Stimulated activated CD8-positive, alpha-beta memory T cell treated with anti-CD3 and anti-CD28 coated beads, Interleukin-7, amount 100 ng/mL, for 4 hours (primary cell): ENCODE measurements at places on chromosomes 12 and 14.
A peak's percentile ranks its signal among the peaks of the same experiment; 100 is the strongest.

DNA sequence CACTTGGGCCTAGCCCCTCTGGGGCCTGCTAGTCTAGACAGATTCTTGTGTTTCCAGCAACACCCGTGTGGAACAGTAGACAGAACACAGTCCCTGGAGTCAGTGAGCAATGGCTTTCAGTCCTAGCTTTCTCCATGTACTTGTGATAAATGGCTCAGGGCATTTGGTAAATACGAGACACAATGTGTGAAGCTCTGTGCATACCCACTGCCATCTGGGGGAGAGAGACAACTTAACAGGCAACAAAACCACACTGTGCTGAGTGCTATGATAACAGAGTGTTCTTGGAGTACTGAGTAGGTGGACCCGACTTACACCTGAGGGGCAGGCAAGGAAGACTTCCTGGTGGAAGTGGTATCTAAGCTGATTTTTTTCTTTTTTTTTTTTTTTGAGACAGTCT is 86.3 kb upstream of the TBX3 start:
- no peak for DNase-seq

DNA sequence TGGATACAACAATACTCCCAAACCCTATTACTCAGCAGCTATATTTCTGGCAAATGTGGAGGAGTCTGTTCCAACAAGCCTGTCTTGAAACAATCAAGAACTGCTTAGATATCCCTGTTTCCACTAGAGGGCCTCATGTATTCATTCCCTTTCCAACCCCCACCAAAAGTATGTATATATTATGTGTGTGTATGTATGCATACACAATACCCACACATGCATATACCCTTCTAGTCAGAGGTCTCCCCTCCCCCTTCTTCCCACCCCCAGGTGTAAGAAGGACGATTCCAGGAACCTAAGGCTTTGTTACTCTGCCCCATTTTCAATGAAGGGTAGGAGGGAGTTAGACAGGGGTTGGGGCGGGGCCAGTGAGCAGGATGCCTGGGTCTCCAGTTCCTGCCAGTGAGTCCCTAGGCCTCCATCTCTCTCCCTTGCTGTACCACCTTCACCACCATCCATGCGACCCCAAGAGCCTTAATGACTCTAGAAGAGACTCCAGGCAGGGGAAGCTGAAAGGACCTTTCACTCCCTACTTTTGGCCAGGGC is at the start of gene DGKA:
TSS of gene DGKA (plus strand) at position 392 of the 546 bp plus-strand sequence. CDS start 5,342 bp downstream, outside the sequence.
- peak; percentile 77 for DNase-seq

GRCh38 chr14:96904201-96904600 is 107.0 kb downstream of the VRK1 start:
- DNase-seq, result no peak

DNA sequence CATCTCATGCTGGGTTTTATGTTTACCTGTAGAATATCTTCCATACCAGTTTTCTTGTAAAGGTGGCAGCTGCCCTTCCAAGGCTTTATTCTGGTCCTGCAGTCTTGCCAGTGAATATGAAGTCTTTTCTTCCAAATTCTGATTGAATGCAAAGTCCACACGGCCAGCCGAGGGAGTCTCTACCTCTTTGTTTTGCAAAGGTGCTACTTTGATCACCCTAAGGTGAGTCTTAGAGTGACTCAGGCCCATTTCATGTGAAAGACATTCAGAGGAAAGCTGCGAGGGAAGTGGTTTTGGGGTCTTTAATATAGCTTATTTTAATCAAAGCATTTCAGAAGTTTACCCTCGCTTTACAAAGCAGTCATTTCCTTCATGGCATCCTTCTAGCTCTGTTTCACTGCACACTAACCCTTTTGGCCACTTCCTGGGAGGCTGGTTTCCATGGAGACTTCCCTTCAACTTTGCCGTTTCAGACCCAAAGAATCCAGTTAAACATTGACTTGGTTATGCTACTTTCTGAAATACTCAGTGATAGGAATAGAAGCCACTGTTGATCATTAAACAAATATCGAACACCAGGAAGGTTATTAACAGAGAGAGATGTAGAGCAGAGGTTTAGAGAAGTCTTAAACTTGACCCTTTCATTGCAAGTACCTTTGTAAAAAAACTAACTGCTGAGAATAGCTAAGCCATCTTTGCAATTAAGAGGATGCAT is at the start of gene CCDC198:
TSS of gene CCDC198 (minus strand) at position 391 of the 715 bp plus-strand sequence. CDS start at position 249, 142 bp downstream.
- DNase-seq, result no peak

GRCh38 chr12:118053071-118053985 is 7.7 kb downstream of the WSB2 start:
- DNase-seq, result no peak

DNA sequence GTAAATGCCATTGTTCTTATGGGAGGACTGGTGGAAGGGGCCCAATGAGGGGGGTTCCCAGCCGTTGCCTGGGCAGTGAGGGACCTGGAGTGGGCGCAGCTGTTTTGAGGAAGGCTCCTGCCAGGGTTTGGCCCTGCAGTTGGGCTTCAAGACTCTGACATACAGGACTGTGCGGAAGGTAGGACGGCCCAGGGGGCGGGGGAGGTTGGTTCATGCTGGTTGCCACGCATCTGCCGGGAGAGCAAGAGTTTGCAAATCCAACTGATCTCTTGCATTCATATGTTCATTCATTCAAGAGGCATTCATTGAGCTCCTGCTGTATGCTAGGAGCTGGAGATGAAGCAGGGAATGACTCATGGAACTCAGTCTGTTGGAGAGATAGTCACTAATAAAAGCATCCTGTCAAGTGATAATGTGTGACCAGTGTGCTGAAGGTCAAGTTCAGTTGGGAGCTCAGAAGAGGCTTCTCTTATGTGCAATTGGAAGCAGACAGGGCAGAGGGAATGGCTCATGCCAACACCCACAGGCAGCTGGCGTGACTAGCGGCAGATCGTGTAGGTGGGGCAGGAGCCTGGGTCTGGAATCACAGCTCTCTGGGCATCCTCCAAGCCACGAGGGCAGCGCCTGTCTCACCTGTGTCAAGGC is 7.8 kb downstream of the SH2B3 start:
- no peak for DNase-seq

GRCh38 chr12:109881752-109882151 is 1.4 kb upstream of the GLTP start:
- no peak for DNase-seq

DNA sequence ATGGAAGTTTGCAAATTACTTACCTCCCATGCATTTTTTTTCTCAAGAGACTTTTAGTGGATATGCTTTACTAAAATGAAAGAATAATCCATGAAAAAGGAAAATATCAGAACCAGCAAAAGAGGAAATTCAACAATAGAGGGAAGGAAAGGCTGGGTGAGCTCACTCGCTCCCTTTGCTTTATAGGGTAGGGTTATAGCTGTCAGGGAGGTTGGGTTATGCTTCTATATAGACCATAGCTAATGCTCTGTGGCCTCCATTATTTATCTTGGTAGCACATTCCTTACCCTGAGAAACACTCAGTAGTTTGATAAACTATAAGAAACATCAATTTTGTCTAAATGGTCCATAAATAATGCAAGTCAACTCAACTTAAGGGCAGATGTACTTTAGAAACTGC is 215.9 kb upstream of the FAR2 start:
- DNase-seq, result no peak

- no peak for DNase-seq
Measured at GRCh38 chr12:128657378-128657777, 166.4 kb downstream of the SLC15A4 start.

GRCh38 chr12:31897781-31898503 is 61.3 kb upstream of the RESF1 start:
- DNase-seq, result no peak

DNA sequence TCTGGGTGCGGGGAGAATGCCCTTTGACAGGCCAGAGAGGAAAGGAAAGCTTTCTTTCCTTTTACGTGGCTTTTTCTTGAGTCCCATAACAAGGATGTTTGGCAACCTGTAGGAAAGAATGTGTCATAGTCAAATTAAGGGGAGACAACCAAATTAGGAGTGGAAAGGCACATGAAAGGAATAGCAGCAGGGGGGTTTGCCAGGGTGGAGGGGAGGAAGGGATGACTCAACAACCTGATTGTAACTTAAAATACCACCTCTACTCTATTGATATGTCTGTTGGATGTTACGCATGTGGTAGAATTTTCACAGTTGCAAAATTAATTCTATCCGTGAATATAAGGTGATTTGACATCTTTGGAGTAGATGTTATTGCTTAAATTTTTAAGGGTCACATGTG is 28.5 kb upstream of the MYBPC1 start:
- no peak for DNase-seq

- DNase-seq, result no peak
Measured at GRCh38 chr14:90715993-90716392, 100.2 kb downstream of the TTC7B start.

DNA sequence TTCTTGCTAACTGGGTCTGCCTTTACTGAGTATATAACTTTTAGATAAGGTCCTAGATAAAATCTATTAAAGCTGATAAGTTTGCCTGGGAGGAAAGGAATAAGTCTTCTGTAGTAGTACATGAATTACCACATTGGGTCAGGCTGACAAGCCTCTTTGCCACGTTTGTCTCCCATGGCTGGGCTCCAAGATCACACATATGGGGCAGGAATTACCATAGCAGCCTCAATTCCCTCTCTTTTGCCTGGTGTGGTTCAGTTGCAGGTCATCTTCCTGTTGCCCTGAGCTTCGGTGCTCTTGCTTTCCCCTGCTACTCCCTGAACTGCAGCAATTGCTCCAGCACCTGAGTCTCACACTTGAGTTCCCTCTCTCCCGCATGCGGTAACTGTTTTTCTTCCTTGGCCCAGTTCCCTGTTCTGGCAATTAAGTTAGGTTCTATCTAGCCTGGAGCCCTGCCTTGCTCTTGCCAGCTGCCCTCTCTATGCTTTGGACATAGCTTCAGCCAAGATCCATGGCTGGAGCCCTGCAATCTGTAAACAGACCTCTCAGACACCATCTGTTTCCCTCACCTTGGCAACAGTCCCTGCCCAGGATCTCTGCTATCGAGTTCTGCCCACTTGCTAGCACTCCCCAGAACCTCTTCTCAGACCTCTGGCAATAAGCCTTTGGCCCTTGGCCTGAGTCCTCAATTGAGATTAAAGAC is 5.8 kb upstream of the GLT8D2 start:
- no peak for DNase-seq

DNA sequence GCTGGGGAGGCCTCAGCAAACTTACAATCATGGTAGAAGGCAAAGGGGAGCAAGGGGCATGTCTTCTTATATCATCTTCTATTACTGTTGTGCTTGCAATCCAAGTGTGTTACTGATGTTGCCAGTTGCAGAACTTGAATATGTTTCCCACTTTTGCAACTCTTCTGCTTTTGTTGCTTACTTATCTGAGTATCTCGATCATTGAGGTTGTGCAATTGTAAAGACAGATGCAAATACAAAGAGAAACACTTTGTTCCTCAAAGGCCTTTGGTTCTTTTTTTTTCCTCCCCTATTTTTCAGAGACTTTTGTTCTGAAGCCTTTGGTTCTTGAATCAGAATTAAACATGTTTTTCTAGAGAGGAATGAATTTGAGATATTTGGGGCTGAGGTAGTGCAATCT is 3.7 kb upstream of the COX8C start:
- DNase-seq, result no peak

DNA sequence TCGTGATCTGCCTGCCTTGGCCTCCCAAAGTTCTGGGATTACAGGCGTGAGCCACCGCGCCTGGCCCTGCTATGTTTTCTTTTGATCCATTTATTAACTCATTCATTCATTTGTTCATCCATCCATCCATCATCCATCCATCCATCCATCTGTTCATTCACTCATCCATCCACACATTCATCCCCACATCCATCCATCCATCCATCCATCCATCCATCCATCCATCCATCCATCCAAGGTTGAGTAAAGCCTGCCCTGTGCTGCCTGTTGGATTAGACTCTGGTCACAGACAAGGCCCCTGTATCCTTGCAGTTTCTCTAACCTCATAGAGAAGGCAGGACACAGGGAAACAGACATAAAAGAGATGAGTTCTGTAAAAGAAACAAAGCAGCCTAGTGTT is 44.9 kb downstream of the DNAH10 start:
- no peak for DNase-seq

GRCh38 chr12:96397756-96398423 is 2.3 kb downstream of the CDK17 start:
- no peak for DNase-seq

GRCh38 chr14:94636744-94637412 is 24.7 kb downstream of the SERPINA3 start:
- no peak for DNase-seq

- DNase-seq, result no peak
Measured at GRCh38 chr12:103580026-103580425, 7.0 kb upstream of the STAB2 start.

GRCh38 chr14:21825149-21825743 is 151.6 kb upstream of the OR4E1 start:
- DNase-seq, result peak; percentile 8

DNA sequence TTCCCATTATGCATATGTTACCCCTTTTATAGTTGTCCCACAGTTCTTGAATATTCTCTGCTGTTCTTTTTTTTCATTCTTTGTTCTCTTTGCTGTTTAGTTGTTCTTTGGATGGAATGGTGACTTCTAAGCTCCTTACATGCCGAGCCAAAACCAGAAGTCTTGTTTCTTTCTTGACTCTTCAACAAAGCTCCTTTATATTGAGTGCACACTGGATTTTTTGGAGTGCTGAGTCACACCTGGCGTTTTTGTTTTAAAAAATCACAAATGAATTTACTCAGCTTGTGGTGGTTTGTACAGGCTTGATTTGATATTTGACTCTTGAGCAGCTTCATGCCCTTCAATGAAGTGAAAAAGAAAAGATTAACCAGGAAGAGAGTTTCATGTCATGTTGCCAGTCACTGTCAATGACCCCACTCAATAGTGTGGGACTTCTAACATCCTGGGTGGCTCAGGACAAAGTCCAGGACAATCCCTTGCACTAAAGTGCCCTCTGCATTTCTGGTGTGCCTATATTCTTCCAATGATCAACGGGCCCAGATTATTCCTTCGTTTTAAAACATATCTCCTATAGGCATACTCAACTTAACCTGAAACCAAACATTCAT is 112.4 kb upstream of the SLC38A4 start:
- no peak for DNase-seq

DNA sequence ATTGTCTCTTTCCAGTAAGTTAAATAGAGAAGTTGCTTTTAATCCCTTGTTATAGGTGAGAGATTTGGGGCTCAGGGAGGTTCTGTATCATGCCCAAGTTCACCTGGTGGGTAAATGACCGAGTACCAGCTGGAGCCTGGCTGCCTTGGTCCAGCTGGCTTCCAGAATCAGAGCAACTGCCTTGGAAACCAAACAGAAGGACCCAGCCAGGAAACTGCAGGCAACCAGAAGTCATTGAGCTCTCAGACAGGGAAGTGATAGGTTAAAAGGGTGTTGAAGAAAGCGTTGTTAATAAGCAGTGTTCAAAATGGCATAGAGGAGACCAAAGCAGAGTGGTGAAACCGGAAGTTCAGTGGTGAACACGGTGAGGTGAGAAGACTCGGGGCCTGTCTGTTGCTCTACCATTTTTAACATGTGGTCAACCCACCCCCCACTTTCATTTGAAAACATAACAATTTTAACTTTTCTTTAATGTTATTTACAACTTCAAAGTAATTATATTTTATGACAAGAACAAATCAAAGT is 54.9 kb downstream of the PLEKHG7 start:
- no peak for DNase-seq
